ENCODE measurements at places on chromosomes 4 and X. TPM values are rescaled to one million over a fixed set of nuclear protein-coding genes. Genes with fewer than 3 reads are reported as not detected.

Gene SPATA4
- 0.28 TPM for total RNA-seq

Gene MSMO1
- 174 TPM for total RNA-seq

Gene NSUN7
- under 0.01 TPM for total RNA-seq

Gene SPIN4
- 8.4 TPM for total RNA-seq

Gene CCNB3
- 0.58 TPM for total RNA-seq

Gene CWH43
- not detected for total RNA-seq

Gene TENM3
- 4.8 TPM for total RNA-seq

Gene PAPSS1
- total RNA-seq, result 73.9 TPM

Gene PCSK1N
- 0.19 TPM for total RNA-seq

Gene FAT1
- 185 TPM for total RNA-seq

Gene SLITRK4
- 0.96 TPM for total RNA-seq

Gene SOD3
- total RNA-seq, result 156 TPM

Gene XAGE2
- total RNA-seq, result not detected

Gene GPC4
- 0.85 TPM for total RNA-seq

Gene ADH1B
- 0.38 TPM for total RNA-seq

Gene GPR143
- total RNA-seq, result under 0.01 TPM

Gene PFKFB1
- total RNA-seq, result not detected

Gene APOO
- 14.6 TPM for total RNA-seq
